Natural killer cell treated with Interleukin-12 subunit alpha and Interleukin-12 subunit beta and Interleukin-15 and Interleukin-18, amount 100 ng/mL, for 72 hours (primary cell): ENCODE measurements at places on chromosomes 16 and 17. TPM values are rescaled to one million over a fixed set of nuclear protein-coding genes. Genes with fewer than 3 reads are reported as not detected.

DNA sequence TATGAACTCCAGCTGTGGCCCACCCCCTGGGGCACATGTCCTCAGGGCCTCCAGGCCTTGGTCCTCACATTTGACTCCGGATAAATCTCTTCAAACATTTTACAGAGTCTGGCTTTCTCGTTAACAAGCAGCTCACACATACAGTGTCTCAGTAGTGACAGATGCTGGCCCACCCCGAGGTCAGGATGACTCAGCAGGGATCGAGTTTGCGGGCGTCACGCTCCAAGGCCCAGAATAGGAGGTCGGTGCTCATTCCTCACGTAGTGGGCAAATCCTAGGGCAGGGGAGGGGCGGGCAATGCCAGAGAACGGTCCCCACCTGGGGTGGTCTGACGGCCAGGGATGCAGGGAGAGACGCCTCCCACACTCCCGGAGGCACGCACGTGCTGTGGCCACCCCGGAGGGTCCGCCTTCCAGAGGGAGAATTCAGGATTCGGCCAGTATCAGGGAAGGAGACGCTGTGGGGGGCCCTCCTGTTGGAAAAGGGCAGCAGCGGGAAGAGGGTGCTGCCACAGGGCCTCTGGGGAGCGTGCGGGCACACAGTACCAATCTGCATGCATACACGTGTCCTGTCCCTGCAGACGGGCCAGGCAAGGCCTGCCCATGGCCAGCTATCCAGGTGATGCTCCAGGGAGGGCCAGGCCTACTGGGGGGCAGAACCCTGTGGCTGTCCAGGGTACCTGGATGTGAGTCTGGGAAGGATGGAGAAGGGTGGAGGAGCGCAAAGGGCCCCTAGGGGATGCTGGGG, 8.6 kb downstream of the SLC7A5 start:
- peaks cover 55% of the 10 kb centered on the region for H3K4me1 ChIP-seq
- H3K36me3 ChIP-seq: peaks cover 18% of the 10 kb centered on the region
- no peak for DNase-seq
- H3K4me3 ChIP-seq: peak overlapping the region; percentile 89
- peak overlapping the region; percentile 96 for H3K27ac ChIP-seq

Gene SLFN12L
- total RNA-seq: 83.7 TPM

GRCh38 chr16:4409081-4409932, 7.1 kb downstream of the CORO7 start:
- no peak overlapping the region for H3K27ac ChIP-seq
- peaks cover 24% of the 10 kb centered on the region for H3K4me1 ChIP-seq
- H3K27me3 ChIP-seq: no peaks in the 10 kb centered on the region

GRCh38 chr16:275041-275641, 603 bp downstream of the RGS11 start:
- no peaks in the 10 kb centered on the region for H3K36me3 ChIP-seq
- DNase-seq: no peak
- peaks cover 7% of the 10 kb centered on the region for H3K4me1 ChIP-seq
- H3K4me3 ChIP-seq: no peak overlapping the region

DNA sequence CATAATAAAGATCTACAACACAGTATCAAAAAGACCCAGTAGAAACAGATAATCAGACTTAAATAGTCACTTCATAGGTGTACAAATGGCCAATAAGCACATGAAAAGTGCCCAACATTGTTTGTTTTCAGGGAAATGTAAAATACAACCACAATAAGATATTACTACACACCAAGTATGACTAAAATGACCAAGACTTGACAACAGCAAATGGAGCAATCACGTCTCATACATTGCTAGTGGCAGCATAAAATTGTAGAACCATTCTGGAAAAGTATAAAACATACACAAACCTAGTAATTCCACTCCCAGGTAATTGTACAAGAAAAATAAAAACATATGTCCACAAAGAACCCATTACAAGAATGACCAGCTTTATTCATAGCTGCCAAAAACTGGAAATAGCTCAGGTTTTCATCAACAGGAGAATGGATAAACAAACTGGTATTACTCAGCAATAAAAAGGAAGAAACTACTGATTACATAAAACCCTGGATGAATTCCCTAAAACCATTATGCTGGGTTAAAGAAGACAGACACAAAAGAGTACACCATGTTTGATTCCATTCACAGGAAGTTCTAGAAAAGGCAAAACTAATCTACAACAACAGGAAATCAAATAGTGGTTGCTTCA, 85.6 kb downstream of the TTC19 start:
- H3K27ac ChIP-seq: peak overlapping the region; percentile 28

- H3K27ac ChIP-seq: no peak overlapping the region
- H3K4me3 ChIP-seq: no peak overlapping the region
Measured at GRCh38 chr16:51110700-51111157, 40.3 kb downstream of the SALL1 start.

Gene TLK2
- 58.7 TPM for total RNA-seq

DNA sequence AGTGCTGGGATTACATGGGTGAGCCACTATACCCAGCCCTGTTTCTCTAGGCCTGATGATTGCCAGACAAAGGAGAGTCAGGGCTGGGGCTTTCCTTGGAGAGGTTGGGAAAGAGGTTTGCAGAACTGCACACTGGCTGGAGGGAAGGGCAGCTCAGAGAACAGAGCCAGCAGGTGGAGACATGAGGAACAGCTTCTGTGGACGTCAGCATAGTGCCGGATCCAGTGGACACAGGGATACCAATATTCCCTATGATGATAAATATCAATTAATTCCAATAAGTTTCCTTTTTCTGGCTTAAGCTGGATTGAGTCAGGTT, 43.2 kb upstream of the SCNN1B start:
- H3K4me1 ChIP-seq: no peaks in the 10 kb centered on the region
- no peak overlapping the region for H3K4me3 ChIP-seq
- no peak for DNase-seq
- no peak overlapping the region for H3K27ac ChIP-seq
- no peaks in the 10 kb centered on the region for H3K36me3 ChIP-seq
- peaks cover 15% of the 10 kb centered on the region for H3K27me3 ChIP-seq

Gene KRTAP3-1
- not detected for total RNA-seq
